ENCODE measurements at places on chromosomes 6 and 20.

GRCh38 chr6:134146268-134147033 lies 94.0 kb upstream of the SLC2A12 start:
- DNase-seq = no peak

GRCh38 chr6:46138281-46138680 lies 8.5 kb downstream of the ENPP4 start:
- DNase-seq = no peak

DNA sequence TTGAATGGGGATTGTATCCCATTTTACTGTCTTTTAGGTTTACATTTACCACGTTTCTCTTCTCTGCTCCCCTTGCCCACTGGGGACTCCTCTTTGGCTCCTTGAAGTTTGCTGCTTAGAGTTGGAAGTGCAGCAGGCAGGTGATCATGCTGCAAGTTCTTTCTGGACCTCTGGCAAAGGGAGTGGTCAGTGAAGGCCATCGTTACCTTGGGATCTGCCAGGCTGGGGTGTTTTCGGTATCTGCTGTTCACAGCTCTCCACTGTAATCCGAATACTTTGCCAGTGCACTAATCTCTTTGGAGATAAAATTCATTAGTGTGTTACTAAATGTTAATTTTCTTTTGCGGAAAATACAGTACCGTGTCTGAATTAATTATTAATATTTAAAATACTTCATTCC lies 9.1 kb upstream of the EFCAB8 start:
- DNase-seq = no peak

GRCh38 chr6:160424256-160424655 lies 76.1 kb downstream of the SLC22A3 start:
- peak; percentile 67 for DNase-seq

DNA sequence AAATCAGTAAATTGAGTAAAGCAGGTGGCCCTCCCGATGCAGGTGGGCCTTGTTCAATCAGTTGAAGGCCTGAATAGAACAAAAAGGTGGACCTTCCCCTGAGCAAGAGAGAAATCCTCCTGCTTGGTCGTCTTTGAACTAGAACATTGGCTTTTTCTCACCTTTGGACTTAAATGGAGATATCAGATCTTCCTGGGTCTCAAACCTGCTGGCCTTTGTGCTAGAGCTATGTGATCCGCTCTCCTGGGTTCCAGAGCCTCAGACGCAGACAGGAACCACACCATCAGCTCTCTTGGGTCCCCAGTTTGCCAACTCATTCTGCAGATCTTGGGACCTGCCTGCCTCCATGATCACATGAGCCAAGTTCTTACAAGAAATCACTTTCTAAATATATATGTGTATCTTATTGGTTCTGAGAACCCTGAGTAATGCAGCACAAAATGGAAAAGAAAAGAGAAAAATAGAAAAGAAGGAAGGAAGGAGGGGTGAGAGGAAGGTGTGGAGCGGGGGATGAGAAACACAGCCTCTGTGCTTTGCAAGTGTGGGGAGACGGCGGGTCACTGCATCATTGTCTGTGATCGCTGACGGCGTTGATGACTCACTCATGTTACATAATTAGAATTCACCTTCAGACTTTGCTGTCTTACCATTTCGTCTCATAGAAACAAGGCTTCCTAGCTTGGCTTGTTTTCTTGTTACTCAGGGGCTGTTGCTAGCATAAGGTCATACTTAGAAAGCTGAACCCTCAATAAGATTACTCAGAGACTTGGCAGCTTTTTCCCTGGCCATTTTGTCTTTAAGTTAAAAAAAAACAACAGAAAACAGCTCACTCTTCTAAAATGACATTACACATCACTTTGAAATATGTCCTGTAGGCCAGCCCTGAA lies 85.7 kb upstream of the NEDD9 start:
- peak; percentile 90 for DNase-seq

- no peak for DNase-seq
These were observed 742.4 kb upstream of the CHD6 start for GRCh38 chr20:42360621-42361020.

DNA sequence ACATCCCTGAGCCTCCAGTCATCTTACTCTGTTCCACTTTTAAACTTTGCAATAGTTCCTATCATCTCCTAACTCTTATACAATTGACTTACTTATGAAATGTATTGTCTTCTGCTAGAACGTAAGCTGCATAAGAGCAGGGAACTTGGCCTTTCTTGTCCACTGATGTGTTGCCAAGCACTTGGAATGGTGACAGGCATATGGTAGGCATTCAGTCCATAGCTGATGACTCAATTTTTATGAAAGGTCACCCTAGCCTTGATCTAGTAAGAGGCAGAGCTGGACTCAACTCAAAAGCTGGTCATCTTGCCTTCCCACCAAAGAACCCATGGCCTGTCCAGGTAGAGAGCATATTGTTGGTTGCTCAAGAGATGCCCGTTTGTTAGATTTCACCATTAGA lies 82.4 kb upstream of the FAM184A start:
- no peak for DNase-seq

DNA sequence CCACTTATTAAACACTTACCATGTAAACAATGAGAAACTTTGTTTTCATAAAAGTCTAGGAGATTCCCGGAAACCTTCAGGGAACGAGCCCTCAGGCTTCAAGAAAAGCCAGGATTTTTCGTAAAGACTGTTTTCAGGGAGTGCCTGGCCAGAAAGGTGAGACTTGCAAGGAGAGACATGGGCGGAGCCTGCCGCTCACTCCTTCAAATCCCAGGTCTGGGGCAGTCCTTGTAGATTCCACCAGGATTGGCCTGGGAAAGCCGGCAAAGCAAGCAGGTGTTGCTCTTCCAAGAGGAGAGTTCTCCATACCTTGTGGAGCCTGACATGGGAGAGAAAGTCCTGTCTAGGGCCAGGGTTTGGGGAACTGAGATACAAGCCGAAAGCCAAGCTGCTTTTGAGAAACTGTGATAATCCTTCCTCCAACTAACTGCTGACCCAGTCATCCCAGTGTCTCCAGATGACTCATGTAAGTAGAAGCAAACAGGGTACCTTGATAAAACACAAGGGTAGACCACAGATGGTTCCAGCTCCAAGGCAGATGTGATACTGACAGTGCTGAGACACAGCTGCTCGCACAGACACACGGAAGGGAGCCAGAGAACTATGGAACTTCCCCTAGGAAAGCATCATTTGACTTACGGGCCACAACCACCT lies 69.4 kb upstream of the NAA20 start:
- no peak for DNase-seq

DNA sequence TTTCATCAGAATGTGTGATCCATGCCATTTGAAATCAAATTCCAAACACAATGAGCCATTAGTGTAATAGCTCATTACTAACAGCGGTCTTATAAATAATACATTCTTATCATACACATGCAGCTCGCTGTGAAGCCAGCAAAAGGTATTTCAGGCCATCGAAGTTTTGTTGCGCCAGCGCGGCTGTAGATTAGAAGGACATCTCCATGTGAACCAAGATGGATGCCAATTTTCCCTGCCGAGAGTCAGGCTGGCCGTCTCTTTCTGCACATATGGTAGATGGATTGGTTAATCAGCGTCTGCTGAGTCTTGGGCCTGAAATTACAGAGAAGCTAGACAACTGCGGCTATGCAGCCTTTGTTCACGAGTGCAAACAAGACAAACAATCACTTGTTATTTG lies 44.1 kb downstream of the CFAP61 start:
- DNase-seq = no peak

DNA sequence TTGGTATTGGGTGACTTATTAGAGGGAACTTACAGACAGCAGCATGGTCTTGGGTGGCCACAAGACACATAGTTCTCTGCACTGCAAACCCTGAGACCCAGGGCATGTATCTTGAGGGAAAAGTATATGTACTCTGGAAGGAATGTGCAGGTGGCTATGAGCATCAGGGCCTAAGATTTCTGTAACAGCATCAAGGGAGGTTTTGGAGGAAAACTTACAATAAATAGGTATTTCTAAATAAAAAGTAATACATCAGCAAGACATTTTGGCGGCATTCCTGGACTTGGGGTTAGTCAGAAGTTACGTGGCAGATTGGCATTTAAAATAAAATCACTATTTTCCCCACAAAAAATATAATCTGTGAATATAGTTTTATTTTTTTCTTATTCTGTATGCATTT lies 8.0 kb upstream of the STX7 start:
- DNase-seq = no peak

- peak; percentile 13 for DNase-seq
These were observed 160.5 kb downstream of the TTLL2 start for GRCh38 chr6:167485186-167485978.

DNA sequence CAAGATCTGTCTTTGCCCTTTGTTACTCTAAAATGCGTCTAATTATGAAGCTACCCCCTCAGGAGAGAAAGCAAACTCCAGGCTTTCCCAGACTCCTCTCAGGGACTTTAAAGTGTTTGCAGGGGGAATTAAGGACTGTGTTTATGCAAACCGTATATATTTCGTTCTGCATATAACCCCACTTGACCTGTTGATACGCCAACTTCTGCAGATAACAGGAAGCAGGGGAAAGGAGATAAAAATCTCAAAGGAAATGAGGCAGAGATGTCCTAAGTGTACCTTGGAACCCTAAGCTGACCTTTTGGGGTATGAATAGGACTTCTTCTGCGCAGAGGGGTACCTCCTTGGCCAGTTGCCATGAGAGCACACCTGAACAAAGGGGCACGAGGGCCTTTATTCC lies 8.1 kb downstream of the SYCP2L start:
- no peak for DNase-seq

DNA sequence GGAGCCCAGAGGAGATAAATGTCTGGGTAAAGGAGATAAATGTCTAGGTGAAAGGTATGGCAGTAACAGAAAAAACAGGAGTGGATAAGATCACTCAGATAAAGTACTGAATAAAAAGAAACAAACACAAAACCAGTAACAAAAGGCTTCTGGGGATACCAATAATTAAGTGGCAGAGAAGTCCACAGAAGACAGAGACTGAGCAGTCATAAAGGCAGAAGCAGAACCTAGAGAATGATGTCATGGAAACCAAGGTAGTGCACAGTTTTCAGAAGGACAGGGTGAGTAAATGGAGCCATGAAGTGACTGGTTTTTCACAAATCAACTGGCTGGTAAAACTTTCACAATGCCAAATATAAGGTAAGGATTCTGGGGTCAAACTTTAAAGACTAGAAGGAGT lies 80.9 kb upstream of the PLN start:
- DNase-seq = no peak

DNA sequence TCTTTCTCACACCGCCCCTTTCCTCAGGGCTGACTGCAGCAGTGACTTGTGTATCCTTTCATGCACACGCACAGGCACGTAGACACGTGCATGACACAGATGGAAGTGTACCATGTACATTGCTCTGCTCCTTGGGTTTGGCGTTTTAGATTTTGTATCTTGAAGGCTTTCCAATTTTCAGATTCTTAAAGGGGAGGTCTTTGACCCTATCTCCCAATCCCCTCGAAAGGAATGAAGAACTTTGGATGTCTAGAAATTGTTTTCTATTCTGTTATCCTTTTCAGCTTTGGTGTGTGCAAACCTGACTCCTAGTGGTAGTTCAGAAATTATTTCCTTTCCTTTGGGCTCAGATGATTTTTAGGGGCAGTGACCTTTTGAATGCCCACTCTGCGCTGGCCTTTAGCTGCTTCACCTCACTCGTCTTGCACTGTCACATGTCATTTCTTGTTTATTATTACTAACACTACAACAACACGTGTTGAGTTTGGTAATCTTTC lies 63.0 kb downstream of the HIVEP1 start:
- DNase-seq = no peak

DNA sequence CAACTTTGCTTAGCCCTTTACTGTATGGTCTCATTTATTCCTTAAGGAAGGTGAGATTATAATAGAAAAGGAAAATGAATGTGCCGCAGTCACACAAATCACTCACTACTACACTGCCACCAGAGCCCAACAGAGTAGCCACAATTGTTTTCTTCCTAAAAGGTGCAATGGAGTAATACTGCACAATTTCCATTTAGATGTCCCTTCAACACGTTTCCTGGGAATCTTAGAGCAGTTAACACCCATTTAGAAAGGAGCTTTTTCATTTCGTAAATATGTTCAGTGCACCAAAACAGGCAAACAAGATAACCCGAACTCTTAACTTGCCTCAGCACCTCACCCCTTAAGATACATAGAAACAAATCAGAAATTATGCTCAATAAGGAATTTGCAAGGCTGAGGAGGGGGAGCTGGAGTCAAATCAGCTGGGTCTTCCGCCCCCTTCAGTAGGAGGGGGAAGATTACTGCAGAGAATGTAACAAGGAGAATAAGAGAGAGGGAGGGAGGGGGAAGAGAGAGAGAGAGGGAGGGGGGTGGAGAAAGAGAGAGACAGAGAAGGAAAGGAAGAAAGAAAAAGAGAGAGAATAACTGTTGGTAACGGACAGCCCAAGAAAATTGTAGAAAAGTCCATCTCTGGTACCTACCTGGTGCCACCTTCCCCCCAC lies 155.5 kb downstream of the BCAS1 start:
- no peak for DNase-seq

DNA sequence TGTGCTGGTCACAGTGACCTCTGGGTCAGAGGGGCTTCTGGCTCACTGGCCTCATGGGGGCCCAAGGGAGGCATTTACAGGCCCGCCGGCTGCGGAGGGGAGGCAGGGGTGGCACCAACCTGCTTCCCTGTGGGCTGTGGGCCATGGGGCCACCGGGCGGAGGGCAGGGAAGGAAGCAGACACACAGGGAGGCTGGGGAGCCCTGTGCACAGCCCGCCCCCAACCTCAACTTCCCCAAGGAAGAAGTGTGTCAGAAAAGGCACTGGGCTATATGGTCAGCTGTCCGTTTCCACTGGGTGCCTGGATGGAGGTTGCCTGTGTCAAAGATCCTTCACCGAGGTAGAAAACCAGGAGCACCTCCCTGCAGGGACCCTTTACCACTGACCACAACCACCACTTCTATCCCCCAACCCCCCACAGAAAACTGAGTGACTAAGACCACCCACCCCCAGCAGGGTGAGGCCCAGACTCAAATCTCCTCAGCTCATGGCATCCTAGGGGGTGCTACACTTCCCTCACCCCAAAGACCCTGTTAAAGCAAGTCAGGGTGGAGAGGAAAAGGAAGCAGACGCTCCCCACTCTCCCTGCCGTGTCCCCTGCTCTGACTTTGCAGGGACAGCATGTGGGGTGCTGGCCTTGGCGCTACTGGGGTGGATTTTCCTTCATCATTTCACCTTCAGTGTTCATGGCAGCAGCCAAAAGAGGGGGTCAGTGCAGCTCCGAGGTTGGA lies 5.6 kb downstream of the CST3 start:
- DNase-seq = no peak

- no peak for DNase-seq
These were observed 444.8 kb downstream of the PTPRT start for GRCh38 chr20:42744756-42745465.

GRCh38 chr20:56788671-56789610 lies 159.8 kb downstream of the TFAP2C start:
- DNase-seq = no peak

DNA sequence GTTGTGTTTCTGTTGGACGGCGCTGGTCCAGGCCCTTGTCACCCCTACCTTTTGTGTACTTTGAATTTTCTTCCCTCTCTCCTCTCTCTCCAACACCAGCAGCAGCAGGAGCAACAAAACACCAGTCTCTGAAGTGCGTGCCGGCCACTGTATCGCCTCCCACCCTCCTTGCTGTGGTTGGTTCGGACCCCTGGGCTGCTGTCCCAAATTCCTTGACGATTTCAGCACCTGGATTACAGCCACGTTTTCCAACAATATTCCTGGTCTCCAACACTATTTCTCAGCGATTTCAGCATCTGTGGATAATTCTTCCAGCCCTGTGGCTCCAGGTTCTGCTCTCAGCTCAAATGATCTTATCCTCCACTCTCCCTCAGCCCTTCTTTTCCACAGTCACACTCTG lies 11.8 kb downstream of the MAS1 start:
- DNase-seq = no peak

- no peak for DNase-seq
These were observed 23.2 kb upstream of the LMBRD1 start for GRCh38 chr6:69820018-69820417.
